ENCODE measurements at places on chromosomes 12 and 14. TPM values are rescaled to one million over a fixed set of nuclear protein-coding genes. Genes with fewer than 3 reads are reported as not detected.

The RNASE11 gene
- polyA plus RNA-seq = not detected

The ATL1 gene
- polyA plus RNA-seq = 4.2 TPM

DNA sequence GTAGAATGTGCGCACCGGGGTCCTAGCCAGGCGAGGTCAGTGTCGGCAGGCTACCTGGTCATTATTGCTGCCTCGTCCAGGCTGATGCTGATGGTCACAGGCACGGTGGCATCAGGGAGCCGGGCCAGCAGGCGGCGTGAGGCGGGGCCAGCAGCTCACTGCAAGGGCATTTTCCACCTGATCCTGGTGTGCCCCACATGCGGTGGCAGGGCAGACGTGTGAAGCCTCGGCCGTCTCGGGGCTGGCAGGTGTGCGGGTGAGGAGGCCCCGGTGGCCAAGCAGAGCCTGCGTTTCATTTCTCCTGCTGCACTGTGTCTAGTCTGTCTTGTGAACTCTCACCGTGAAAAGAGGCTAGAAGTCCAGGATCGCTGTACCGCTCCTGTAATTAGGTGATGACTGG is 12.0 kb upstream of the AMN start:
- DNase-seq = no peak

GRCh38 chr14:89787525-89787924 is 167.0 kb downstream of the EFCAB11 start:
- DNase-seq = no peak

DNA sequence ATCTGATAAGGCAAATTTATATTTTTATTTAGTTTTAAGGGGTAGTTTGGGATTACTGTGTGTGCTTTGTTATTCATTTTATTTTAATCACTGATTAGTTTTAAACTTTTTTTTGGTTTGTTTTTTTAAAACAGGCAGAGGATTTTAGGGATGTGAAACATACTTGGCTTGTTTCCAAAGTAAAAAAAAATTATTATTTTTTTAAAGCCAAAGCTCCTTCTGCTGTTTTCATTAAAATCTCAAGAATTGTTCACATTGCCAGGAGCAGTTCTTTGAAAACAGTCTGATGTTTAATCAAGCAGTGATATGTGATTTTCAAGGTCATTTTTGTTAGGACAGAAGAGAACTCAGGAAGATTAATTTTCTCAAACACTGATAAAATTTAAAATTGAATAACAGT is 11.2 kb downstream of the TTC8 start:
- DNase-seq = no peak

DNA sequence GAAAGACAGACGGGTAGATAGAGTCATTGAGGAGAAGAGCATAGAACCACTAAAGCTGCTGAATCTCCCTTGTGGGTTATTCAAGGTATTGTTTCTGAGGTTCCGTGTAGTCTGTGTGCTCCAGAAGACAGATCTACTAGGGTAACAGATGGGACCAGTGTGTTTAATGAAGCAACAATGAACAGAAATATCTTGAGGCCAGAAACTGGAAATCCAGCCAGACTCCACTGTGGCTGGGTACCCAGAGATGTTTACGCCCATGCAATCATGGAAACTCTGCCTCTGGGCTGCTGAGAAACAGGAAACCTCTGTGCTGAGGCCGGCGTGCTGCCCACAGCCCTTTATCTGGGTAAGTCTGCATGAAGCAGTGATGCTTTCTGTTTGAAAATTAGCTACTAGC is 8.3 kb downstream of the PROX2 start:
- no peak for DNase-seq

GRCh38 chr12:79125358-79125757 is 260.8 kb downstream of the SYT1 start:
- no peak for DNase-seq

All from A549 (cell line).